ENCODE measurements at places on chromosomes 3 and 15.

GRCh38 chr3:130111185-130111864 is 29.7 kb downstream of the ALG1L2 start:
- peak; percentile 99 for DNase-seq

- DNase-seq = no peak
These were observed 67.7 kb downstream of the SCN5A start for GRCh38 chr3:38581774-38582173.

GRCh38 chr3:19931180-19931692 is 2.8 kb downstream of the EFHB start:
- no peak for DNase-seq

DNA sequence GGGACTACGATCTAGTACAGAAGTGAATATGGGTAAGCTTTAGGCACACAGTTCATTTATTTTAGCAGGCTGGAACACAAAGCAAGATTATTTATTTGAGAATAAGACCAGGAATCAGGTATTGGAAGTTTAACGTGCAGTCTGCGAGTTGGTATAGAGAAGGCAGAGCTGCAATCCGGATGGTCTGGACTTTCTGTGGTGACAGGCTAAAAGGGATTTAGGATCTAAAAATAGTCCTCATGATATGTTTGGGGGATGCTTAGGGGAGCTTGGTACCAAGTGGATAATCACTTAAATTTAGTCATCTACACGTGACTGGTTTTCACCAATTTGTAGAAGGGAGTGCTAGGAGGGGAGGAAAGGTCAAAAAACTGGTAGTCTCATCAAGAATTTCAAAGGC is 119.4 kb downstream of the DLG1 start:
- DNase-seq = no peak

GRCh38 chr3:183966361-183966791 is 51.3 kb downstream of the ABCC5 start:
- DNase-seq = no peak

DNA sequence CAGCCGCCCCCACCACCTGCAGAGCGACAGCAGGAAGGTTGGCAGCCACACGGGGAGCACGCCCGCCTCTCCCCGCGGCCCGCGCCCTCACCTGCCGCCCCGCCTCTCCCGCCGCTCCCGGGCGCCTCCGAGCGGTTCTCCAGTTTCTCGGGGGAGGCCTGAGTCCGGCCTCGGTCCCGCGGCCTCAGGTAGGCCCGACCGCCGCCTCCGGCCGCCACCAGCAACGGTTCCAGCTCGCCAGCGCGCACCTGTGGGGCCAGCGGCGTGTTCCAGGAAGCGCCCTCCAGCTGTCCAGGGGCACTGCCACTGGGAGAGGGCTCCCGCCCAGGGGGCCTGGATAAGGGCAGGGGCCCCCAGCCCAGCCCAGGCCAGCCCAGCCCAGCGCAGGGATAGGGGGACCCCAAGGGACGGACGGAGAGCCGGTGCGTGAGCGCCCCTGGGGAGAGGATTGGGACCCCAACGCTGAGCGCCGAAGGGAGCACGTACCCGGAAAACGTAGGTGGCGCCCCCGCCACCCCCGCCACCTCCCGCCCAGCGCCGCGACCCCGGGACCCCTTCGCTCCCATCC is 2.2 kb downstream of the LTK start:
- DNase-seq = no peak

Measured in activated CD4-positive, alpha-beta T cell treated with anti-CD3 and anti-CD28 coated beads for 4 hours (primary cell).